Mesangial cell (primary cell): ENCODE measurements at places on chromosomes 2 and 18. TPM values are rescaled to one million over a fixed set of nuclear protein-coding genes. Genes with fewer than 3 reads are reported as not detected.

The CD8B gene
- total RNA-seq, result not detected in 2 replicates

The ASTL gene
- not detected in 2 replicates for total RNA-seq

The COL4A3 gene
- under 0.01 and 0.76 TPM in 2 replicates for total RNA-seq

The HTR2B gene
- total RNA-seq, result 0.33 and 2.0 TPM in 2 replicates

The CLIP4 gene
- total RNA-seq, result 9.9 and 16.0 TPM in 2 replicates

The TRMT61B gene
- 6.8 and 12.7 TPM in 2 replicates for total RNA-seq

The PLEK gene
- total RNA-seq, result under 0.01 TPM in 1 of 2 replicates, not detected in the other

The CYP26B1 gene
- total RNA-seq, result under 0.01 and 0.51 TPM in 2 replicates

The L3MBTL4 gene
- total RNA-seq, result 0.65 and 1.6 TPM in 2 replicates

The RRM2 gene
- 10.3 and 215 TPM in 2 replicates for total RNA-seq

The DSG1 gene
- total RNA-seq, result not detected in 2 replicates

The CNTNAP5 gene
- not detected in 2 replicates for total RNA-seq

The ALLC gene
- total RNA-seq, result not detected in 2 replicates

The PUM2 gene
- 26.7 and 38.4 TPM in 2 replicates for total RNA-seq

The C2orf81 gene
- total RNA-seq, result 2.4 and 4.9 TPM in 2 replicates

The XDH gene
- 0.51 and 0.81 TPM in 2 replicates for total RNA-seq

The SPATA3 gene
- not detected in 2 replicates for total RNA-seq

The AQP12A gene
- total RNA-seq, result not detected in 2 replicates

The HOXD13 gene
- total RNA-seq, result not detected in 2 replicates

The MERTK gene
- 1.3 and 3.7 TPM in 2 replicates for total RNA-seq

The IGFBP5 gene
- total RNA-seq, result 141 and 187 TPM in 2 replicates

The VIT gene
- total RNA-seq, result not detected in 2 replicates

The WNT6 gene
- not detected in 2 replicates for total RNA-seq

The MAP3K19 gene
- not detected in 2 replicates for total RNA-seq

The MPPE1 gene
- total RNA-seq, result 8.8 and 29.7 TPM in 2 replicates

The CGREF1 gene
- total RNA-seq, result 2.4 and 2.5 TPM in 2 replicates
